Midbrain (tissue), 1 donor: ENCODE measurements at places on chromosomes 5 and 9.

- DNase-seq: no peak
Measured at GRCh38 chr5:38330207-38330606, 71.8 kb downstream of the EGFLAM start.

- DNase-seq: no peak
Measured at GRCh38 chr9:3746296-3747275, 220.8 kb upstream of the RFX3 start.

GRCh38 chr9:128946571-128947276 is 679 bp downstream of the DOLK start:
- DNase-seq: no peak

DNA sequence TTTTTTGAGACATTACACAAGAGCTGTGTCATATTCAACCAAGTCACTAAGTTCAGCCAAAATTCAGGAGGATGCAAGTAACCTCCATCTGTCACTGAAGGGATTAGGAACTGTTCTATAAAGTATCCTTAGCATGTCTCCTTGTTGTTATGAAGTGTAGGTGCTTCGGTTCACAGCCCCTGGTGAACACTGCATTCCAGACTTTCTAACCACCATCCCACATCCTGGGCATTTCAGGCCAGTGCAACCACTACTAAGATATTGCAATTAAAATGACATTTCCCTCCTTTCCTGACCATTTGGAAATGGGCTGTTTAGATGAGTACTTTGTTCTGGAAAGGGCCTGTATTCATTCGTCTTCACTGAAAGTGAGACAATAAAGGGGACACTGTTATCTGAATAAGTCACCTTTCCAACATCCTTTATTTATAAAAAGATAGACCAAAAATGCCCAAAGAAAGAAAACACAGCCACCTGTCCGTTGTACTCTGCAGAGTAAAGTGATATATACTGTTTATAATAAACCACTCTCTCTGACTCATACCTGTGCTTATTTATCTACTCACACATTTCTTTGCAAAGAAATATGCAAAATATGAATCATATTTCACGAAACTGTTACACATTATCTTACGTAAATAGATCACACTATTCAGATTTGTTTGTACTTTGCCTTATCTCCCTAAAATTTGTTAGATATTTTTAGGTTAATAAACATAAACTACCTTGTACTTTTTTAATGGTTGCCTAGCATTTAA is 861.9 kb downstream of the CDH18 start:
- no peak for DNase-seq

- no peak for DNase-seq
Measured at GRCh38 chr5:14148890-14149671, 5.9 kb downstream of the TRIO start.

DNA sequence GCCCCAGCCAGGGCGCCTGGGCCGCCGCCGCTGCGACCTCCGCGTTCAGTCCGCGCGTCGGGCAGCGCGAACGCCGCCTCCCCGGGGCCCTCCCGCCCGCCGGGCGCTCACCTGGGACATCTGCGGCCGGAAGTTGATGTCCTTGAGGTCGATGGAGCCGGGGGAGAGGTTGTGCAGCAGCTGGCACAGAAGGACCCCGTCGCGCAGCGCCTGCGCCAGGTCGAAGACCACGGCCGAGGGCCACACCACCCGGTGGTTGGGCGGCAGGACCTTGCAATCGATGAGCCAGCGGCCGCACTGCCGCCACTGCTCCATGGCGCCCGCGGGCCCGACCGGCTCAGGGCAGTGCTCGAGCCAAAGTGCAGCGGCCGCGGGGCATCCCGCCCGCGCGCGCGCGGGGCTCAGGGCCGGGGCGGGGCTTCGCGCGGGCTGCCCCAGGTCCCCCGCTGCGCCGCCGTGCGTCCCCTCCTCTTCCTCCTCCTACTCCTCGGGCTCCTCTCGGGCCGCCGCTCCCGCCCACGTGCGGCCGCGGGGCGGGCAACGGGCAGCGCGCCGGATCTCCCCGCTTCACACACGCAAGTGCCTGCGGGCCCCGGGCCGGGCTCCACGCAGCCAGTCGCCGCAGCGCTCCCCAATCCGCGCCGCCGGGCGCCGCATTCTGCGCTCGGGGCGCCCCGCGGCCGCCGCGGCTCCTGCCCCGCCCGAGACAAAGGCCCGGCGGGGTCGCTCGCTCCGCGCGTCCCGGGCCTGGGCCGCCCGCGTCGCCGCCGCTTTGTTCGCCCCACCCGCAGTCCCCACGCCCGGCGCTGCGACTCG is at the start of gene VAV2:
VAV2 (minus strand) TSS at position 361 of the 816 bp plus-strand sequence; CDS start at position 315, 46 bp downstream.
- peak; percentile 6 for DNase-seq

DNA sequence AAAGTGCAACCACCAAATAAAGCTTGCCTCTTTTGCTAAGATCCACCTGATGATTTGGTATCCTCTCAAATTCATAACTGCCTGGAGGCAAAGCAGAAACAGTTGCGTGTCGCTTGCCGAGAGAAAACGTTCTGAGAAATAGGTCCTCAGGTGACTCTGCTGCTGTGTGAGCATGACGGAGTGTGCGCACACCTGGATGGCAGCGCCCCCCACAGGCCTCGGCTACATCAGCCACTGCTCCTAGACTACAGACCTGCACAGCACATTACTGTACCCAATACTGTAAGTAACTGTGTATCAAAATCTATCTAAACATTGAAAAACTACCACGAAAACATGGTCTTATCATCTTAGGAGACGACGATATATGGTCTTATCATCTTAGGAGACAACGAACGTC is 87.4 kb downstream of the CAMSAP1 start:
- DNase-seq: no peak

- DNase-seq: no peak
Measured at GRCh38 chr9:20559231-20559890, 62.9 kb downstream of the MLLT3 start.
